ENCODE measurements at places on chromosomes 4 and X.

GRCh38 chr4:7186031-7186430 lies 6.3 kb upstream of the SORCS2 start:
- H3K27me3 ChIP-seq = no peaks in the 10 kb centered on the region
- no peaks in the 10 kb centered on the region for H3K4me1 ChIP-seq
- DNase-seq = no peak
- H3K36me3 ChIP-seq = no peaks in the 10 kb centered on the region

DNA sequence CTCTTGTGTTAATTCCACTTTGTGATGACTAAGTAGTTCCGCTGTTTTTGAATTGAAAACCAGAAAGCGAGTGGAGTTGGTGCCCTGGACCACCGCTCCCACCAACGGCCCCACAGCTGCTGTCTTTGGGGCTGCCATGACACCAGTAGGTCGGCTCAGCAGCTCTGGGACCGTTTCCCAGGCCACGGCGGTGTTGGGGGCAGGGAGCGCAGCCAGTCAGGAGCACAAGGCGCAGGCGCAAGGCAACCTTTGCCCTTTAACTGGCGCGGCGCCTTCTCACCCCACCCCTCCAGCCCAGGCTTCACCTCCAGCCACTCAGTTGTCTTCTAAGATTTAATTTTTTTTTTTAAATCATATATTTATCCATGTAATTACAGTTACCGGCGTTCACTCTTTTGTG lies at the start of gene GK2:
TSS of gene GK2 (minus strand) at position 166 of the 400 bp plus-strand sequence. CDS start at position 138, 28 bp downstream.
- H3K27ac ChIP-seq = no peak within 1 kb of the TSS
- DNase-seq = no peak
- H3K36me3 ChIP-seq = no peaks in the 10 kb centered on the region
- no peaks in the 10 kb centered on the region for H3K4me1 ChIP-seq
- H3K27me3 ChIP-seq = no peaks in the 10 kb centered on the region

DNA sequence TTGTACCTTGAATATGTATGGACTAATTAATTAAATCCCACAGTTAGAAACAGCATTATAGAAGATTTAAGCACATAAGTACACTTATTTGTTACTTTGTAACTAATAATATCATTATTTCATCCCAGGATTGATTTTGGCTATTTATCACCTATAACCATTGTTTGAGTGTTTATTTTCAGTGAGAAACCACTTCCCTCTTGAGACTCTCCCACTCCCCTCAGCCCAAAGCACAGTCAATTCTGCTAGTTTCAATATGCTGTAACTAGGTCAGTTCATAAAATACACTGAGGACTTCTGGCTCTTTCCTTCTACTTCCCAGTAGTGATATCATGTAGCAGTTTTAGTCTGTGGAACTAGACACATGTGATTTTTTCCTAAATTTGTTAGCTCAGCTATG lies 16.3 kb downstream of the OFD1 start:
- H3K36me3 ChIP-seq = peaks cover 66% of the 10 kb centered on the region
- H3K4me3 ChIP-seq = no peak overlapping the region
- H3K27ac ChIP-seq = no peak overlapping the region
- H3K27me3 ChIP-seq = no peaks in the 10 kb centered on the region
- no peaks in the 10 kb centered on the region for H3K4me1 ChIP-seq

- H3K4me3 ChIP-seq = no peak overlapping the region
- no peak overlapping the region for H3K27ac ChIP-seq
- DNase-seq = no peak
- H3K36me3 ChIP-seq = no peaks in the 10 kb centered on the region
- H3K4me1 ChIP-seq = no peaks in the 10 kb centered on the region
Measured at GRCh38 chr4:133812236-133812635, 389.4 kb downstream of the PABPC4L start.
